ENCODE measurements at places on chromosomes 4 and X.

DNA sequence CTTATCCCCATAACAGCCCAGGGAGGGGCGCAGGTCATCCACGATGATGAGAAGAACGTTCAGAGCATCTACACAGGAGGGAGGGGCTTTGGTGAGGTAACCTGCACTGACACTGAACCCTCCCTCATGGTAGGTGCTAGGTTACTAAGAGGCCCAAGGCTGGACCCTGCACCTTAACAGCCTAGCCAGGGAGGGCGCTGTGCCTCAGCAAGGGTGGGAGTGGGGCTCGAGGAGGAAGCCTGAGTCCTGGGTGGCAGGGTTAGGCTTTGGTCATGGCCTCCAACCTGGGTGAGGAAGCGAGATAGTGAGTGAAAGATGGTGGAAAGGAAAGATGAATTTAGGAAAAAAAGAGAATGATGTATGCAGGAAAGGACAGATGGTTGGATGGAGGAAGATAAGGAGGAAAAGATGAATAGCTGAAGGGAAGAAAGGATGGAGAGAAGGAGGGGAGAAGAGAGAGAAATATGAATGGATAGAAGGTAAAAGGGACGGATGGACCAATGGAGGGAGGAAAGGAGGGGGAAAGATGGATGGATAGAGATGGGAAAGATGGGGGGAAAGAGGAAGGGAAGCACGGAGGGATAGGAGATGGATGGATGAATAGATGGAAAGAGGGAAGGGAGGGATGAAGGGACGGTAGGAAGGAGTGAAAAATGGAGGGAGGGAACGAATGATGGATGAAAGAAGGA is 736 bp downstream of the IDS start:
- peak; percentile 29 for DNase-seq

- no peak for DNase-seq
Measured at GRCh38 chr4:150826306-150826705, 188.8 kb downstream of the LRBA start.

DNA sequence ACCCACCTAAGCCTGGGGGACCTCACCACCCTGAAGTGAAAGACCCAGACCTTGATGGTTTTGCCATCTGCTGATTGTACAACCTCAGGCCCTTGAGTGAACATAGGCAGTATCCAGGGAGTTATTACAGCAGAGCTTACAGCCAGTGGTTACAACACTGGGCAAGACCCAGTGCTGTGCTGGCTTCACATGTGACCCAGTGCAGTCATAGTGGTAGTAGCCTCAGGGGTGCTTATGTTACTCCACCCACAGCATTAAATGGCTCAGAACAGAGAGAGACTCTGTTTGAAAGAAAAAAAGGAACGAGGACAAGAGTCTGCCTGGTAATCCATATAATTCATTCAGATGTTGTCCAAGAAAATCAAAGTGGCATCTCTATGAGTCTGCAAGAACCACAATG is 45.2 kb upstream of the DACH2 start:
- DNase-seq: no peak

GRCh38 chr4:187685247-187685646 is 310.3 kb upstream of the ZFP42 start:
- DNase-seq: no peak

- peak; percentile 48 for DNase-seq
Measured at GRCh38 chrX:155612312-155613224, at the start of gene TMLHE. TMLHE (minus strand) TSS chrX:155612952; CDS start chrX:155545276, 67,676 bp downstream.

- no peak for DNase-seq
Measured at GRCh38 chr4:48858130-48858529, 27.2 kb downstream of the OCIAD1 start.

- DNase-seq: no peak
Measured at GRCh38 chr4:73676861-73677323, 56.7 kb upstream of the RASSF6 start.

- DNase-seq: no peak
Measured at GRCh38 chrX:153465691-153466380, 4.5 kb downstream of the HAUS7 start.

DNA sequence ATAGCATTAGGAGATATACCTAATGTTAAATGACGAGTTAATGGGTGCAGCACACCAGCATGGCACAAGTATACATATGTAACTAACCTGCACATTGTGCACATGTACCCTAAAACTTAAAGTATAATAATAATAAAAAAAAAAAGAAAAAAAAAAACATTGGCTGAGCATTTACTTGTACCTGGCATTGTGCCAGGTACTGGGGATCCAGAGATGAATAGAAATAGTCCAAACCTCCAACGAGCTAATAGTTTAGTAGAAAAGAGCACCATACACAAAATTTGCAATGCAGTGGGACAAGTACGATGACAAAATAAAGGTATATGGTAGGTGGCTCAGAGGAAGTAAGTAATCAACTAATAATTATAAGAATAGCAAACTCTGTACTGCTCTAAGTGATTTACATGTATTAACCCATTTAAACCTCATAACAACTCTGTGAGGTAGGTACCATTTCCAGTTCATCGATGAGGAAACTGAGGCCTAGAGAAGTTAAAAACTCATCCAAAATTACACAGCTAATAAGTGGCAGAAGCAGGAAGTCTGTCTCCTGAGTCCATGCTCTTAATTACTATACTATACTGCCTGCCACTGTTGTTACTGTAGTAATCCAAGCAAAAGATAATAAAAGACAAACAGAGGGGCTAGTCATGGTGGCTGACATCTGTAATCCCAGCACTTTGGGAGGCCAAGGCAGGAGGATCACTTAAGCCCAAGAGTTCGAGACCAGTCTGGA is 319.3 kb downstream of the OPHN1 start:
- DNase-seq: no peak

DNA sequence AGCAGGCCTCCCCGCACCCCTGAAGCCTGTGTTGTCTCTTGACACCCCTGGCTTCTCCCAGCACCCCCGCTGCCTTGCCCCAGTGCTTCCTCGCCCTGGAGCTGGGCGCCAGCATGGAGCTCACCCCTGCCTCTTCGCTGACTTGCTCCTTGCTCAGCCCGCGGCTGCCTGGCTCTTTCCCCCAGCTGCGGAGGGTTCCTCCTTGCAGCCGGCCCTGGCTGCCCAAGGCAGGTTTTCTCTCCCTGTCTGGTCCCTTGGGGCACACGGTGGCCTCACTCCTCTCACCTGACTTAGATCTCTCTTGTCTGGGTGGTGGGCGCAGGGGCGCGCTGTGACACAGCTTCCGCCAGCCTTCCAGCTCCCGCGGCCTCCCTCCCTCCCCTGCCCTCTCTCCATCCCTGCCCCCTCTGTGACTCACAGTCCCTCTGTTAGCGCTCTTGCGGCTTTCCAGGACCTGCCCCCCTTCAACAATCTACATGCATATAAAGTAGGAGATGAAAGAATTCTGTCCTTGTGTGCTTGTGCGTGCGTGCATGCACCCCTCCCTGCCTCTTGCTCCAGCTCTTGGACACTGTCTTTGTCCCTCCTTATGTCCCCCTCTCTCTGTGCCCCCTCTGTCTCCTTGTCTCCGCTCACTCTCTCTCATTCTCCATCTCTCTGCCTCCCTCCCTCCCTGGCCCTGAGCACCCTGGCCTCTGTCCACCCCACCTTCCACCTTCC is 2.2 kb downstream of the PLXNB3 start:
- DNase-seq: peak; percentile 30

DNA sequence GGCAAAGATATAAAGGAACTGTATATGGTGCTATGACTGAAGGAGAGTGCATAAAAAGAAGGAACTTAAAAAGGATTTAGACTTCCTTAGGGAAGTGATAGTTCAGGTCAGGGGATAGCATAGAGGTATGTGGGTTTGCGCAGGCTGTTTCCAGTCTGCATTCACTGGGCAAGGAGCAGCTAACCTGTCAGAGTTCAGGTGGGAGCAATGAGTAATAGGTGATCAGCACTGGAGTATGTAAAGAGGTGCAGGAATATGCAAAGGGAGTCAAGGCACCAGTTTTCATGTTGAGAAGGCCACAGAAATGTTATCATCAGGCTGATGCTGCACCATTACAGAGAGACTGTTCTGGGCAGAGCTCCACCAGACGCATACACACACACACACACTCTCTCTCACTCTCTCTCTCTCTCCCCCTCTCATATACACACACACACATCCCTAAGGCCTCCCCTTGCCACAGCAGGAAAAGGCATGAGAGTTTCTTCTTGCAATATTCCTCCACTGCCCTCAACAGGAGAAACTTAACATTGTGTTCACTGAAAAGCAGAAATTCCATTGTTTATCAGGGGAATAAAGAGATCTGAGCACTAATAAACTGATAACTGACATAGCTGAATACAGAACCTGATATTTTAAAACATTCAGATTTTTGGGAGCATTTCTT is 256.4 kb upstream of the GRID2 start:
- no peak for DNase-seq

Data from activated CD4-positive, alpha-beta T cell treated with anti-CD3 and anti-CD28 coated beads for 24 hours (primary cell).